ENCODE measurements at places on chromosomes 7 and 10.

DNA sequence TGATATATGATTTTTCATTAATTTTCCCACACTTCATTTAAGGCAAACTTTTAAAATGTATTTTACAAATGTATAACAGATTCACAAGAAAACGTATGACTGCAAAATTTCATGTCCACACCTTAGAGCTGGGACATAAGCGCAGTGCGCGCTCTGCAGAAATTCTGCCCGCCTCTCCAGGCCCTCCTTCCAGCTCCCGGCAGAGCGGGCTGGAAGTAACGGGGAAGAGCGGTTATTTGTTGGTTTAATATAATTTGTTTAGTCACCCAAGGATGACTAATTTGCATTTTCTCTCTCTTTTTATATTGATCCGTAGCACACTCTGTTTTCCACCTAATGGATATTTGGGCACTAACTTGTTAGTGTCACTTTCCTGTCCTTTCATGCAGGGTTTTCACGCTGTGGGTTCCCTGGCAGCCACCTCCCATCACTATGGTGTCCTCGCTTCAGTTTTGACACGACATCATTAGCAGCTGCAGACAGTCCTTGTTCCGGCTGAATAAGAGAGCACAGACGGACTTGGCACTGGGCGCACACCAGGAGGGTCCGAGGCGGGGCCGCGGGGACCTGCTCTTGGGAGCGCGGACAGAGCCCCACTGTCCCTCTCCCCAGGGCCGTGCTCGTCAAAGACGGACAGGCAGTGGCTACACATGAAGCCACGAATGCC lies 129.2 kb upstream of the SEC61G start:
- DNase-seq: no peak

DNA sequence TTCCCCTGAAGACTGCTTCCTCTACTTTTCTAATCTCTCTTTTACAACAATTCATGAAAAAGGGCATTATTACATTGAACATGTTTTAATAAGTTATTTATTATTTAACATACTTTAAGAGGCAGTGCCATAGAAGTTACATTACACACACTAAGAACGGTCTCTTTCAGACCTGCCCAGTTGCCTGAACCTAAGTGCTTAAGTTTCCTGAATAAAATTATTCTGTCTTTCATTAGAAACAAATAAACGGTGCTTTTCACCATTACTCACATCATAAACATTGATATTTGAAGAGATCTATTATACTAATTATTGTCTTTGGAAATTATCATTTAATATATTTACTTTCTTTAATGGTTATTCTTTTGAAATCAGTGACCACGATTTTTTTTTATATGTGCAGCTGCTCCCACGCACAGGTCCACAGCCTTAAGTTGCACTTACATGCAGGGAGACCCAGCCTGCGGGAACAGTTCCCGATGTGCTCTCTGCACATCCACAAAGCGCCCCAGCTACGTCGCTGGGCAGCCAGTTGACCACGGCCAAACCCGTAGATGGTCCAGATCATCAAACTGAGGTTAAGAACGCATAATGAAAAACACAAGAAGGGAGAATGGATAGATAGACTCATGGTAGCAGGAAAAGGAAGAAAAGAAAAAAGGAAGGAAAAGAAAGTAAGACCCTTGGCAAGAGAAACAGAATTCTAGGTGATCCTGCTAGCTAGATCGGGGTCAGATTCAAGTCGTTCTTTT lies 437.0 kb upstream of the MGMT start:
- no peak for DNase-seq

DNA sequence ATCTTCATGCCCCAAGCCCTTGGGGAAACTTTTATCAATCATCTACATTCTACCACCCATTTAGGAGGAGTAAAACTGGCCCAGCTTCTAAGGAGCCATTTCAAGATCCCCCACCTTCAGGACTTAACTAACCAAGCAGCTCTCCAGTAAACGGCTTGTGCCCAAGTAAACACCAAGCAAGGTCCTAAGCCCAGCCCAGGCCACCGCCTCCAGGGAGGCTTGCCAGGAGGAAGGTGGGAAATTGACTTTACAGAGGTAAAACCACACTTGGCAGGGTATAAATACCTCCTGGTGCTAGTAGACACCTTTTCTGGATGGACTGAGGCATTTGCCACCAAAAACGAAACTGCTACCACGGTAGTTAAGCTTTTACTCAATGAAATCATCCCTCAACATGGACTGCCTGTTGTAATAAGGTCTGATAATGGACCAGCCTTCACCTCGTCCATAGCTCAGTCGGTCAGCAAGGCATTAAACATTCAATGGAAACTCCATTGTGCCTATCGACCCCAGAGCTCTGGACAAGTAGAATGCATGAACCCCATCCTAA lies 5.6 kb downstream of the AKR1B15 start:
- DNase-seq: no peak

DNA sequence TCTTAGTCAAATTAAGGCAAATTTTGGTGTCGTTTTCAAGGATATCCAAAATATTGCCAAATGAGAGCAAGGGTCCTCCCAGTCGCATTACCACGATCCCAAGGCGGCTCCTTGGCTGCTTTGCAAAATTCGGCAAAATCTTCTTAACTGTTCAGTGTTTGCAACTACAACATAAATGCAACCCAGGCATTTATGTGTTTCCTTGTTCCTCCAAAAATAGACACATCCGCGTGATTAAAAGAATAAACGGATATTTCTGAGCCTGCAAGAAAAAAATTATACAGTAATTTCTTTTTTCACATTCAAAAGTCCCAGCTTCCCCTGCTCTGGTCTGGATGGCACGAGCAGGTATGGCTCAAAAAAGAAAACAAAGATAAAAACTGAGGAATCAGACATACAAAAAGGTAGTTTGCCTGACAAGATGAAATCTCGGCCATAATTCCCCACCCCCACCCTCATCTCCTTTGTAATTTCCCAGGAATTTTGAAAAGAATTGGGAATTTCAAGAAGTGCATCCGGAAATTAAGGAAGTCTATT lies 6.0 kb downstream of the SKIDA1 start:
- no peak for DNase-seq

GRCh38 chr10:126584836-126585235 lies 85.7 kb downstream of the C10orf90 start:
- no peak for DNase-seq

DNA sequence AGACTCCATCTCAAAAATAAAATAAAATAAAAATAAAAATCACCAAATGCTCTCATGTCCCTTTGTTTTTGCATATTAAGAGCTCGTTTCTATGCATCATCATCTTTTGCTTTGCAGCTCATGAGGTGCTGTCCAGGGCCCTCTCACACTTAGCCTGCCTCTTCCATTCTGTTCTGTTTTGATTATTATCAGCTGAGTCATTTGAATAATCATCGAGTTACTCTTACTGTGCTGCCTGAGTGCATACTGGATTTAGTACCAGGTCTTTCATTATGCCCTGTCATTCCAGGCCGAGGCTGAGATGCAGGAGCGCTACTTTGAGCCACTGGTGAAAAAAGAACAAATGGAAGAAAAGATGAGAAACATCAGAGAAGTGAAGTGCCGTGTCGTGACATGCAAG lies 33.0 kb downstream of the UCMA start:
- DNase-seq: no peak

DNA sequence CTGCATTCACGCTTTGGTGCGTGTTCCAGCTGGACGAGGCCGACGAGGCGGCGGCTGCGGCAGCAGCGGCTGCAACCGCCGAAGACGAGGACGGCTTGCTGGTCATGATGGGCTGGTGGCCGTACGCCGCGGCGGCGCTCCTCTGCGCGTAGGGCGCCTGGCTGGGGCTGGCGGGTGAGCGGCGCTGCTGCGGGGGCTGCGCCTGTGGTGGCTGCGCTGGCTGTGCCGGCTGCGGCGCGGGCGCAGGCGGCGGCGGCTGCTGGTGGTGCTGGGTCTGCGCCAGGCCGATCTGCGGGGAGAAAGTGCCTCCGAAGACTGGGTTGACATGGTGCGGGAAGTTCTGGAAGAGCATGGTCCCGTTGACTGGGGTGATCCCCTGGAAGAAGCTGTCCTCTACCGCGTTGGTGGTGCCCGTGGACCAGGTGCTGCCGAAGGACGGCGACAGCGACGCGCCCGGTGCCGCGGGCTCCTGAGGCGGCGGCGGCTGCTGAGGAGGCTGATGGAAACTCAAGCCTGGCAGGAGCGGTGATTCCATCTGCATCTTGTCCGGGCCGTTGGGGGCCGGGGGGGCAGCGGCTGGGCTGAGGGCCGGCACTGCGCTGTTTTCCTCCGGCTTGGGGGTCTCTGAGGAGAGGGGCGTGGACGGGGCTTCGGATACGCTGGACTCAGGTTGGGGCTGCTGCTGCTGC lies 51.1 kb downstream of the CPEB3 start:
- peak; percentile 32 for DNase-seq

- no peak for DNase-seq
Observed at GRCh38 chr10:84138478-84139125, 707 bp upstream of the GHITM start.

DNA sequence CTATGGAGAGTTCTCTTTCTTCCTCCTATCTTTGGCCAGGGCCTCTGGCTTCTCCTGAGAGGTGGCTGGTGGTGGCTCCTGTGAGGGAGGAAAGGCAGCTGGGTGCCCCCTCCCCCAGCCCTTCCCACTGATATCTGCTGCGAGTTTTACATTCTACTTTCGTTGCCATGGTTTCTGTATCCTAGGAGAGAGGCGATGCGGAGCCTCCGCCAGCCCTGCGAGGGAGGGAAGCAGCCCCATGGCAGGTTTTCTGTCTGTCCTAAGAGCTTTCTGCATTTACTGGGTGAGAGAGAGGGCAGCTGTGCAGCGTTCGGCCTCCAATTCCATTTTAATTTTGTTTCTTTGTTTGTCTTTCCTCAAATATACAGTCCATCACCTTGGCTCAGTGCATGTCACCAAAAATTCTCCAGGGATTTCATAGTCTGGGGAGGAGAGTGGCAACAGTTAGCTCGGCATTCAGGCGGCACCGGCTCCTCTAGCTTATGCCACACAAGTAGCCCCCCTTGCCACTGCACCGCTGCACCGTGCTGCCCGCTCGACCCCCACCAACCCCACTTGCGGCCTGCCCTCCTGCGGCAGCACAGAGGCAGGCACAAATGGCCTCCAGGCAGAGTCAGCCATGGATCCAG lies 20.4 kb downstream of the DNAJB12 start:
- peak; percentile 78 for DNase-seq

- no peak for DNase-seq
Observed at GRCh38 chr7:8146788-8147413, 115.1 kb downstream of the ICA1 start.

- no peak for DNase-seq
Observed at GRCh38 chr10:6578795-6579182, 1.3 kb downstream of the PRKCQ start.

GRCh38 chr10:95818668-95819067 lies 62.7 kb downstream of the ENTPD1 start:
- no peak for DNase-seq

GRCh38 chr7:156374335-156374734 lies 266.2 kb upstream of the RNF32 start:
- DNase-seq: no peak

GRCh38 chr7:49773218-49773935 lies at the start of gene VWC2:
Gene VWC2, plus strand, starts transcription at chr7:49773638. Its CDS starts 1,798 bp downstream, at chr7:49775436.
- no peak for DNase-seq

DNA sequence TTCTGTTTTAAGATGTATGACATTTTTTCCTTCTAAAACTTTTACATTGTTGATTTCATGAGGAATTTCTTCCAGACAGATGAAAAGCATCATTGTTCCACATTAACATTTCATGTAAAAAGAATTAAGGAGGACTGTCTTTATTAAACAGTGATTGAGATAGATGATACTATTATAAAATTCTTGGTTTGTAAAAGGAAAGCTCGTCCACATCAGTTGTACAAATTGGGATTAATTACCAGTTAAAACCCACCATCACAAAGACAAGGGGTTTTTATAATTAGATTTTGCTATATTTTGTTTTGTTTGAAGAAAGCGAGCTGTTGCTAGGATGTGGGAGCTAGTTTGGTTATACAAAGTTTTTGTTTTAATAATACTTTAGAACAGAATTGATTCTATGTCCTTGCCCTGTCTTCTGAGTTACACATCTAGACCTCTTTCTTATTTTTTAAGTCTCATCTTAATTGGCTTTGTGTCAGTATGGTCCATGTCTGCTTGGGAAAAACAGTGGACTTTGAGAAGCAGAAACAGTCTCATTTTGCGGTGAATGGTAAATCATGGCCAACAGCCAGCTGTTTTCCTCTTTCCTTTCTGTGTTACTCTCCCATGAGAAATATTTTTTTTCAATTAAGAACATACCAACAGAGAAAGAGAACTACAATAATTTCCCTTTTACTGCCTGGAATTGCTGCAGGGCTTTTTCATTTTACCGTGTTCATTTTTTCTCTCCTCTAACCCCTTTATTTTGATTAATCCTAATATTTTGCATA lies 3.2 kb downstream of the TES start:
- no peak for DNase-seq

GRCh38 chr7:104976966-104977636 lies 36.9 kb upstream of the KMT2E start:
- DNase-seq: no peak

- no peak for DNase-seq
Observed at GRCh38 chr10:7534480-7534852, 123.6 kb upstream of the SFMBT2 start.

DNA sequence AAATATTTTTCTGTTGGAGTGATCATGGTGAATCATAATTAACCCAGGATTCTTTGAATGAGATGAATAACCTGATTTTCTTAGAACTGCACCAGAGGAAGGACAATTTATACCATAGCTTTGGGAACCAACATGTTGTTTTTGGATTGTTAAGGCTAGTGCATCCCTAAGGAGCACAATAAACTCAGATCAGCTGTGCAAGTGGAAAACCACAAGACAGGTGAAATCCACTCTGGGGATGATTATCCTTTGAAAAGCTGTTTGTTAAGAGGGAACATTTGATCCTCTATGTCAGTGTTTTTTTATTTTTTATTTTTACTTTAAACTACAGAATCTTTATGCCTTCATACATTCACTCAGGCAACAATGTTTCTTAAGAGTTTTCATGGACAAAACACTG lies 232.1 kb upstream of the PCLO start:
- DNase-seq: no peak

- DNase-seq: no peak
Observed at GRCh38 chr10:127563718-127564553, 14.8 kb downstream of the NPS start.

GRCh38 chr10:132616170-132616995 lies 78.8 kb downstream of the INPP5A start:
- no peak for DNase-seq

- DNase-seq: no peak
Observed at GRCh38 chr7:75948179-75948578, 33.2 kb downstream of the POR start.

All from NCI-H526 treated with DMSO at 0.1 percent for 48 hours (cell line).